ENCODE measurements at places on chromosomes 12 and 14. TPM values are rescaled to one million over a fixed set of nuclear protein-coding genes. Genes with fewer than 3 reads are reported as not detected.

SLC8B1 gene
- total RNA-seq, result 8.7 TPM

MNAT1 gene
- total RNA-seq, result 45.7 TPM

ST8SIA1 gene
- total RNA-seq, result 0.20 TPM

SERPINA10 gene
- total RNA-seq, result not detected

GRCh38 chr12:50188875-50189575 lies 21.9 kb upstream of the CERS5 start:
- DNase-seq, result no peak

DNA sequence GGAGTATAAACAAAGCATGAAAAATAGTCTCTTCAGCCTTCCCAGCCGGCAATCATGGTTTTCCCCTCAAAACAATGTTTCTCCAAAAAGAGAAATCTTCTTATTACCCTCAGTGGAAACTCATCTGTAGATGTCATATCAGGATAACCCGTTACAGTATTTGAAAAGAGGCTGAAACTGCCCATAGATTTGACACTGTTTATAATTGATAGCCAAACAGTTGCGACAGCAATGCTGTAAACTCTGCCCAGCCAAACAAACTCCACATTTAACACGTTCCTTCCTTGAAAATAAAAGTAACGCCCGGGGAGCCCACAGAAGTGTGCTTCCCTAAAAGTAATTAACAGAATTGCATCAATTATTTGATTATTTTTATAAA lies 201.3 kb upstream of the FOXN3 start:
- DNase-seq, result no peak

DNA sequence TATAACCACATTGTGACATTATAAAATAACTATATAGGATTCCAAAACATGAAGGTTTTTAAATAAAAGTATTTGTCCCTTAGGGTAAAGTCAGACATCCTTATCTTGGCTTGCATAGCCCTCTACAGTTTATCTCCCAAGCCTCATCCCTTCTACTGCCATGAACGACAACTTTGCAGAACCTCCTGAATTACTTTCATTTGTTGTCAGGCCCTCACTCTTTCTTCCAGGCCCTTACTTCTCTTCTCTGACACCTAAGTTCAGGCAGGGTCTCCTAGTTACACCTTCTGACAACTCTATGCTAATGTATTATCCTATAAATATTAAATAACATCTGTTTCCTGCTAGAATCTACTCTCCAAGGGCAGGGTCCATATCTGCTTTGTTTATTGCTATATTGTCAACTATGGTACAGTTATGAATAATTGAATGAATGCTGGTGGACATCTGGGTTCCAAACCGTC lies 115.7 kb upstream of the MDM1 start:
- DNase-seq, result no peak
